DMS79 treated with DMSO at 0.1 percent for 48 hours (cell line): ENCODE measurements at places on chromosomes 11 and 22.
A peak's percentile ranks its signal among the peaks of the same experiment; 100 is the strongest.

DNA sequence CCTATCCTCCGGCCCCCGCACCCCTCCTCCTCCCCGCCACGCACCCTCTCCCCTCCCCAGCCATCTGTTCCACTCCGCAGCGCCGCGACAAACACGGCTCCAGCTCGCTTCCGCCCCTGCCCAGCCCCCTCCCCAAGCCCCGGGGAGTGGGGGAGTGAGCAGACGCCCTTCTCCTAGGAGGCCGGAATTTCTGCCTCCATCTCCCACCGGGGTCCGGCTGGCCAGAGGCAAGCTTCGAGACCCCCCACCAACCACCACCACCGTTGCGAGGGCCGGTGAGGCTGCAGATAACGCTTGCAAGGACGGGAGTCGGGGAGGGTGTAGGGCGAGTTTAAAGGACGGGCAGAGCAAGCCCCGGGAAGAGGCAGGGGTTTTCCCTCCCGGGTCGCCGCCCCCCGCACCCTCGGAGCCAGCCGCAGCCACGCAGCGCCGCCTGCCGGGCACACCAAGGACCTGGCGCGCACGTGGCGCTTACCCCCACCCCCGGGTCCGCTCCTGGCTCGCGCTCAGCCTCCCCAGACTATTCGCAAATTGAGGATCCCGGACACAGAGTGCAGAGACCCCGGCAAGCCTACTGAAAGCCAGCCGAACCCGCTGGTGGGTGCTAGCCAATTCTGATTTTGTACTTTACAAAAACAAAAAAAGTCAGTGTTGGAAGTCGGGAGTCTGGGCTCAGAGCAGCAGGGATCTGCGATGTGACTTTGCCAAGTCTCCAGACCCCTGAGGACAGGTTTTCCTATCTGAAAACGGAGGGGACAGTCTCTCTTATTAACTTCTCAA is 22.6 kb downstream of the RTN4RL2 start:
- DNase-seq = peak; percentile 40

GRCh38 chr11:133020372-133020714 is 512.0 kb downstream of the OPCML start:
- DNase-seq = no peak

DNA sequence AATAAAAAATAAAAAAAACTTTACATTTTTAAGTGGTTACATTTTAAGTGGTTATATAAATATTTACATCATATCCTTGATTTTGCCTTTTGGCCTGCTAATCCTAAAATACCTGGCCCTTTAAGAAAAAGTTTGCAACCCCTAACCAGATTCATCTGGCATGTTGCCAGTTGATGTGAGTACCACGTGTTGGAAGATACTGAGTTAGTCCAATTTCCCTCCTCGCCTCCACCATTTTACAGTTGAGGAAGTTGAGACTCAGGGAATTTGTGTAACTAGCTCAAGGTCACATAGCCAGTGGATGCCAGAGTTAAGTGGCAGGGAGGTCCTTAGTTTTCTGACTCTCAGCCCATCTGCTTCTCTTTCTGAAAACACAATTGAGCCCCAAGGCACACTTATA is 5.1 kb downstream of the ELF5 start:
- DNase-seq = no peak

DNA sequence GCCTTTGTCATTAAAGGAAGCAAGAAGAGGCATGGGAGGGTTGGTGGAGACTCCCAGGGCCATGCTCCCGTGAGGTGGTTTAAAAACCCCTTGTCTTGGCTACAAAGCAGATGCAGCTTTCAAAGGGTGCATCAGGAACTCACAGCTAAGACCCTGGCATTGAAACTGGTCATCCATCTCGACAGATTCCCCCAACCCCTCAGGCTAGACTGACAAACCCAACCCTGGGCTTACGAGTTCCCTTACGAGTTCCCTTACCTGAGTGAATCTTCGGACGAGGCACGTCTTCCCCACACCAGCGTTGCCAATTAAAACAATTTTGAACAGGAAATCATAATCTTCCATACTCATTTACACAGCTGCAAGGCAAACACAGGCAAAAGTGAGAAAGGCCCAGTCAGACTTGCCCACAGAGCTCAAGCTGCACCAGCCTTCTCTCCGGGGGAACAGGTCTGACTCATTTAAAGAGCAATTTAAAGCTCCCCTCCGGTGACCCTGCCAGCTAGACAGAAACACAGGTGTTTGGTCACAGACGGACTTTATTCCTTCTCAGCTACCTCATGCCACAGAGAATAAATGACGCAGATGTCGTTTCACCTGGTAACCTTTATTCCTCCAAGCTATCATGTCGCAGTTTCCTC is 74.6 kb downstream of the RAB30 start:
- DNase-seq = no peak

GRCh38 chr11:64410404-64410734 is 51.4 kb downstream of the RPS6KA4 start:
- no peak for DNase-seq

- DNase-seq = no peak
Observed at GRCh38 chr22:45162531-45162930, 1.2 kb upstream of the NUP50 start.

DNA sequence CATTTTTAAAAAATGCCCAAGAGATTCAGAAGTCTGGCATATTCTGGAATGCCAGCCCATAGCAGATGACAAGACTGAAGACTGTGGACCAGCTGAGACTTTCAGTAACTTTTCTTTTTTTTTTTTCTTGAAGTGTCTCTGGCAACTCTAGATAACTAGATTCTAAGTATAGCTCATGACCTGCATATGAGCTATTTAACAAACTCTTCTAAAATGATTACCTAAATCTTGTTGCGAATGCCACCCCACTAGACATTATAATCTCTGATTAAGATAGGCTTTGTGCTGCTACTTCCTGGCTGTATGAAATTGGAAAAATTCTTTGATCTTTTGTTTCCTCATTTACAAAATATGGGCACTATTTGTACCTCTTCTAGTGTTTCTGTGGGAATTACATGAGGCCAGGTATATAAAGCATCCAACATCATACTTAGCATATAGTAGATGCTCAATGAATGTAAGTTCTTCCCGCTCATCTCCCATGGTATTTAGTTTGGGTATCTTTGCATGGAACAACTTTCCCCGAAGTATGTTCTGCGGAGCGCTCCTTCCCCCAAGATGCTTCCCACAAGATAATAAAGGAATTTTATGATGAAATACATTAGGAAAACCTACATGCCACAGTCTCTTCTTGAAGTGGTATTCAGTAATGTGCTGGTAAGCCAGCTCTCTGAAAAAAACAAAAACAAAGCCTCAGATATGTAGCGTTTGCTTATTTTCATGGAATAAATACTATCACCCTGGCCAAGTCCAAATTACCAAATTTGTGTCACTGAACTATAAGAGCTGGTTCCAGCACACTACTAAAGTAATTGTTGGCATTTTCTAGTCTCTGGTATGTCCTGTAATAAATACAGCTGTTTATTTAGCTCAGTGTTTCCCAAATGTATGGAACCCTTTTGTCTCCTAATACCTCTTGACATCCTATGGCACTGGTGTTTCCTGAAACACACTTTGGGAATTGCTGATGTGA is 86.8 kb upstream of the TIMP3 start:
- no peak for DNase-seq

DNA sequence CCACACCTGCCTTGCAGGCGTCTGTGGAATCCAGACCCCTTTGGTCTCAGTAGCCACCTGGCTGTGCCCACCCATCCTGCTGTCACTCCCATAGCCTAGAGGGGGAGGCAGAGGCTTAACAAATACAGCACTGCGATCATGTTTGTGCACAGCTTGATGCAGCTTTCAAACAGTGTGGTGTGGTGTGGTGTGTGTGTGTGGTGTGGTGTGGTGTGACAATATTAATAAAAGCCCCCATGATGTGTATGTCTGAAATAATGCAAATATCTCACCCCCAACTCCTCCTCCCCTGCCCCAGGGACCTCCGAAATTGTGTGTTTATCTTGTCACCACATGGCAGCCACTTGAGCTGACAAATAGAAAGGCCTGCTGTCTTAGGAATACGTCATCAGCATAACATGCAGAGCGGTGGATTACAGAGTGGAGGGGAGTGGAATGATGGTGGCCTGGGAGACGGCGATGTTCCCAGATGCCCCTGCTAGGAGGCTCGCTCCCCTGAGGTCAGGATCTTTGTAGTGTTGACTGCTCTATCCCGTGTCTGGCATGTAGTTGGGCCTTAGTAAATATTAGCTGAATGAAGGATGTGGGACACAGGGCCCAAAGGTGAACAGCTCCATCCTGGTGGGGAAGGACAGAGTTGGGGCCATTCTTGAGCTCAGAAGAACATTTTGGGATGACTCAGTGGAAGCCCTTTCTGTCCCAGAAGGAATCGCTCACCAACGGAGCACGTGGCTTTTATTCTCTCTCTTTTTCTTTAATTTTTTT is 2.8 kb downstream of the PDXP start:
- peak; percentile 38 for DNase-seq

- DNase-seq = no peak
Observed at GRCh38 chr22:47218671-47219070, 456.2 kb downstream of the TBC1D22A start.

- DNase-seq = peak; percentile 49
Observed at GRCh38 chr11:118437208-118438125, 1.2 kb downstream of the KMT2A start.

- peak; percentile 9 for DNase-seq
Observed at GRCh38 chr11:107799218-107799859, 59.2 kb downstream of the SLC35F2 start.

DNA sequence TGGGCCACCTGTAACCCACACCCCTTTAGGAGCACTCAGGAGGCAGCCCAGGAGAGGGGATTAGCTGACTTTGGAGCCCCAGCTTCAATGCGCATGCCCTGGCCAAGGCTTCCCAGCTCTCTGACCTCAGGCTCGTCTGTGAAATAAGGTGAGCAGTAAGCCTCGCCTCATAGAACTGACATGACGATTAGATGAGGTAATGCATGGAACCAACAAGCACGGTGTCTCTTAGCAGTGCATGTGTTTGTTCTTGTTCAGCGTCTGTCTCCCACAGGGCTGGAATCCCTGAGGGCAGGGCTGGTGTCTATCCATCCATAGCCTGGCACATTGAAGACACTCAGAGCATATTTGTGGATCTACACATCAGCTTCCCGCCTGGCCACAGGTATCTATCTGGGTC is 415.4 kb downstream of the MN1 start:
- DNase-seq = no peak

DNA sequence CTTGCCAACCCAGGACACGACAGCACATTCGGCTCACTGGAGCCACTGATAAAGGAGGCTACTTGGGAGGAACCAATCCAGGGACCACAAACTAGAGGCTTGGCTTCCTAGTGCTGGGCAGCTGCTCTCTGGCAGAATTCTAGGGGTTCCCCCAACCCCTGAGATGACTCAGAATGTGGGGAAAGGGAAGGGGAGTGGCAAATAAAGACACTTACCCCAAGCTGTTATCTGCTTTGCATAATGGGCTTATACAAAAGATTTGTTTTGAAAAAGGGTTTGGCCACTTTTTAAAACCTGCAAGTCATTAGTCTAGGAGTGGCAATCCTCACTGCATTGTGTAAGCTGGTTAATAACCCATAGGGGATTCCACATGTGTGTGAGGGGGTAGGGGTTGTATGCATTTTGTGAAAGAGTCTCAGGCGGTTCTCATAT is 64.1 kb upstream of the LMO1 start:
- no peak for DNase-seq

DNA sequence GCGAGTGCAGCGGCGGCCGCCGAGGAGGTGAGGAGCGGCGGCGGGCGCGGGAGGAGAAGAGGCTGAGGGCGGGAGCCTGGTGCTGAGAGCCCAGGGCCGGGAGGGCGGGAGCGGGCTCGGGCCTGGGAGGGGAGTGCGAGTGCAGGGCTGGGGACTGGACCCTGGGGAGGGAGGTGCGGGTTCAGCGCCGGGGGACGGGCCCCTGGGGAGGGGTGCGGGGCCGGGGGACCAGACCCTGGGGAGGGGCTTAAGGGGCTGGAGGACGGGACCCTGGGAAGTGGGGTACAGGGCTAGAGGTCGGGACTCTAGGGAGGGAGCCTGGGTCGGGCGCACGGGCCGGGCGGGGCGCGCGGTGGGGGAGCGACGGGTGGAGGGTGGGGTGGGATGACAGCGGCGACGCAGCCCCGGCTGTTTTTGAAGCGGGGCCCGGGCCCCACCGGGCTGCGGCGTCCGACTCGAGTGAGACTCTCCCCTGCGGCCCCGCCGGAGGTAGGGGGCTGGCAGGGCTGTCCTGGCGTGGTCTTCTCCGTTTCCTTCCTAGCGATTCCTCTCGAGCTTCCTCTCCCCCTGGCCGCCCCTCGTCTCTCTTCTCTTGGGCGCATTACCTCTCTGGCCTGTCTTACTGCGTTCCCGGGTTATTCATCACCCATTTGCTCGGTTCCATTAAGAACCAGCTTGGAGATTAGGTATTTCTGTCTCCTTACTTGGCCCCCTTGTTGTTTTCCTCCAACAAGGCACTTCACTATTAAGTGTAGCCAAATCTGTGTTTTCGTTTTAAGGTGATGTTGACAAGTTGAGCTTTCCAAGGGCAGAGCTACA is 754 bp downstream of the NUP50 start:
- no peak for DNase-seq

GRCh38 chr11:122813176-122813893 is 25.0 kb upstream of the CRTAM start:
- no peak for DNase-seq

GRCh38 chr11:119108857-119109221 is 1.7 kb downstream of the C2CD2L start:
- DNase-seq = no peak

DNA sequence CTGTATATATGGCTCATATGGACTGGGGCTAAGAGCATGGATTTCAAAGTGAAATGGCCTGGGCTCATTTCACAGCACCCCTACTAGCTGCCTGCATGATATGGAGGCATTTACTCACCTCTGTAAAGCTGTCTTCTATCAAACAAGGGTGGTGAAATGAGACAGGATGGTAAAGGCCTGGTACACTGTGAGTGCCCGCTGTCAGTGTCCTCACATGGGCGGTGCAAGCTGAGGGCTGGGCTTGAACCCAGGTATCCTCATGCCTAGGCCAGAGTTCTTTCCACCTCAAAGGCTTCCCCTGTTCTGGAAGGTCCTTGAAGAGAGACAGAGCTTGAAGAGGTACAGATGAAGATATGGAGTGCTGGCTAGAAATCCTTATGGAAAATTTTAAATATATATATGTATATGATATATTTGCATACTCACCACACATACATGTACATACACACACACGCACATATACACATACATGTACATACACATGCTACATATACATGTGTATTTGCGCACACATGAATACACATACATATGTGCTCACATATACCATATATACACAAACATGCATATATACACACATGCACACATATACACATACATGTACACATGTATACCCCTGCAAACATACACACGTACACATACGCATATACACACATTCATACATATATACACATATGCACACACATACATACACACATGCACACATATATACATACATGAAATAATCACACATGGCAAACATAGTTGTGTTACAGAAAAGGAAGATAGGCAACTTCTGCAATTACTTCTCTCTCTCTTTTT is 44.7 kb downstream of the MICAL2 start:
- DNase-seq = no peak

- peak; percentile 15 for DNase-seq
Observed at GRCh38 chr11:92839450-92839849, 130.0 kb upstream of the MTNR1B start.

GRCh38 chr22:27625769-27626674 is 175.5 kb downstream of the MN1 start:
- no peak for DNase-seq
